Prostate gland (tissue), 2 donors: ENCODE measurements at places on chromosomes 3 and 15. TPM values are rescaled to one million over a fixed set of nuclear protein-coding genes. Genes with fewer than 3 reads are reported as not detected.

- DNase-seq = no peak
Measured at GRCh38 chr3:103060242-103060641, 625.4 kb downstream of the ZPLD1 start.

GRCh38 chr3:122973893-122974615 is 53.5 kb downstream of the SEMA5B start:
- DNase-seq = no peak

- no peak for DNase-seq
Measured at GRCh38 chr15:70473581-70474370, 289.6 kb downstream of the UACA start.

GRCh38 chr3:37991823-37992222 is 1.2 kb downstream of the VILL start:
- DNase-seq = no peak

- DNase-seq = peak; percentile 93
Measured at GRCh38 chr15:33068511-33068990, 126.0 kb downstream of the FMN1 start.

The C3orf85 gene
- not detected for total RNA-seq

GRCh38 chr15:23050708-23051107 is 11.3 kb upstream of the TUBGCP5 start:
- DNase-seq = no peak

The GLDN gene
- total RNA-seq = 1.2 TPM
